ENCODE measurements at places on chromosomes 3 and 15.

- DNase-seq: no peak
These were observed 73.1 kb upstream of the COL8A1 start for GRCh38 chr3:99565331-99565730.

- no peak for DNase-seq
These were observed 71.9 kb downstream of the SYNM start for GRCh38 chr15:99176757-99177156.

GRCh38 chr3:126472277-126473006 is 3.2 kb downstream of the ZXDC start:
- DNase-seq: no peak

GRCh38 chr3:113648524-113648923 is 47.9 kb downstream of the USF3 start:
- no peak for DNase-seq

DNA sequence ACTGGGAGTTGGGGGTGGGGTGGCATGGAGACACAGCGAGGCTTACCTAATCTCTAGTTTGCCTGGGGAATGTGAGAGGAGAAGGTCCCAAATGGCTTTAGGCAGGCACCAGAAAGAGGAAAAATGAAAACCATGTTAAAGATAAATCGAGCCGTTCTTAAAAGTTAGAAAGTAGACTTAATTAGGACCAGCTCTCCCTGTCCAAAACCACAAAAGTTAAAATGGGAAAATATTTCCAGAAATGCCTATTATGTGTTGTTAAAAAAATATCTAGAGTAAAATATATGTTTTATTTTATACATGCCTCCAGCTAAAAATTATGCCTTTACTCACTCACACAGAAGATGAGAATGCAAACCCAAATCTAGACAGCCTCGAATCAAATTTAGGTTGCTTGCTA is 50.1 kb downstream of the LRTM1 start:
- DNase-seq: no peak

DNA sequence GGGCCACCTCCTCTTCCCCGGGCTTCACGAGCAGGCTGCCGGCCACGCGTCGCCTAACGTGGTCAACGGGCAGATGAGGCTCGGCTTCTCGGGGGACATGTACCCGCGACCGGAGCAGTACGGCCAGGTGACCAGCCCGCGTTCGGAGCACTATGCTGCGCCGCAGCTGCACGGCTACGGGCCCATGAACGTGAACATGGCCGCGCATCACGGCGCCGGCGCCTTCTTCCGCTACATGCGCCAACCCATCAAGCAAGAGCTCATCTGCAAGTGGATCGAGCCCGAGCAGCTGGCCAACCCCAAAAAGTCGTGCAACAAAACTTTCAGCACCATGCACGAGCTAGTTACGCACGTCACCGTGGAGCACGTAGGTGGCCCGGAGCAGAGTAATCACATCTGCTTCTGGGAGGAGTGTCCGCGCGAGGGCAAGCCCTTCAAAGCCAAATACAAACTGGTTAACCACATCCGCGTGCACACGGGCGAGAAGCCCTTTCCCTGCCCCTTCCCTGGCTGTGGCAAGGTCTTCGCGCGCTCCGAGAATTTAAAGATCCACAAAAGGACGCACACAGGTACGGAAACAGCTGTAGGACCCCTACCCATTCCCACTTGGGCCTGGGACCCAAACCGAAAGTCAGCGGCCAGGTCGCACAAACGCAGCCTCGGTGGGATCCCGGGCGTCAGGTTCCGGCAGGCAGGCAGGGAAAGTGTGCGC is 1.5 kb downstream of the ZIC1 start:
- DNase-seq: no peak

- DNase-seq: no peak
These were observed 44.5 kb downstream of the SLC24A1 start for GRCh38 chr15:65666257-65666656.

DNA sequence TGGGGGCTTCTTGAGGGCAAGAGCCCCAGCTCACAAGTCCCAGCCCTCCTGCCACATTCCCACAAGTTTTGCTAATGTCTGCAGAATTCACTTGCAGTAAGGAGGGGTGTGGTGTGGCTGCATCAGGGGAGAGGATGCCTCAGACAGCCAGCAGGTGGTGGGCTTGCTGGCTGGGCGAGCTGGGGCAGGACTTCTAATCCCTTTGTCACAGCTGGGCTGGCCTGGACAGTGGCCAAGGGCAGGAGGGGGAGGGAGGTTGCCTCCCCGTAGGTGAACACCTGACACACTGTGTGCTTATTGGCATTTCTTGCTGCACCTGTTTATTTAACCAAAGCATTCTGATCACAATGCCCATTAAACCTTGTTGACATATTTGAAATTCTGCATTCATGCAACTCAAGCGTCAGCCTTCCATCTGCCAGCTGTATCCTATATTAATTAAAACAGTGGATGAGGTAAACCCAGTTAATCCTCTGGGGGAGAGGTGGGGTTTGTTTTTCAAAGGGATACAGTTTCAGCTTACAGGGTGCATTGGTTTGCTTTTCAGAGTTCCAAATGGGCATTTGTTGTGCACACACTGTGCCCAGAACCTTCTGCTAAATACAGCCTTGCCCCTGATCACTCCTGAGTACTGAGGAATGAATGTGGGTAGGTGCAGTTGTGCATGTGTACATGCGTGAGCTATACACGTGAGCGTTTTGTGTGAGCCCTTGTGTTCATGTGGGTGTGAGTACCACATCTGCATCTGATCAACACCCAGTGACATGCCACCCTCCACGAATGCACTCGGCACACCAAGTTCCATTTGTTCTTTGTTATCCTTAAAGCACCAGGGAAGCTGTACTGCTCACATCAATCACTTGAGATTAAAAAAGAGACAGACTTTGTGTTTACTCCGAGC is 268.7 kb downstream of the XXYLT1 start:
- peak; percentile 40 for DNase-seq

- no peak for DNase-seq
These were observed 24.7 kb downstream of the TUSC7 start for GRCh38 chr3:116734243-116734642.

DNA sequence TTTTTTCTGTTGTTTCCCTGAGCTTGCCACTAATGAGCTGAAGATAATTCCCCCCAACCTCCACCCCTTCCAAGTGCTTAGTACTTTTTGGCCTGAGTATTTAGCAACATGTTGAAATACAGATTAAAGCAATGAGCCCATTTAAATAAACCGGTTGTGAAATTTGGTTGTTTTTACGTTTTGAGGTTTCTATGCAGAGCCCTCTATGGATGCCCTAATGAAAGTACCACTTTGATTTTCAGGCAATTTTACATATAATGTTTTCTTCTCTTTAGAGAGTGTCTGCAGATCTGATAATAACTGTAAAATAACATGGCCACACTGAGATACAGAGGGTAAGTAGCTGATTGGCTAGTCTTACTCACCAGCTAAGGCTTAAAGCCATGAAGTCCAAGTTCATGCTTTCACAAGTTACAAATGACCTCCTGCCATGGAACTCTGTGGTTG is 139.4 kb upstream of the SLC7A14 start:
- DNase-seq: no peak

DNA sequence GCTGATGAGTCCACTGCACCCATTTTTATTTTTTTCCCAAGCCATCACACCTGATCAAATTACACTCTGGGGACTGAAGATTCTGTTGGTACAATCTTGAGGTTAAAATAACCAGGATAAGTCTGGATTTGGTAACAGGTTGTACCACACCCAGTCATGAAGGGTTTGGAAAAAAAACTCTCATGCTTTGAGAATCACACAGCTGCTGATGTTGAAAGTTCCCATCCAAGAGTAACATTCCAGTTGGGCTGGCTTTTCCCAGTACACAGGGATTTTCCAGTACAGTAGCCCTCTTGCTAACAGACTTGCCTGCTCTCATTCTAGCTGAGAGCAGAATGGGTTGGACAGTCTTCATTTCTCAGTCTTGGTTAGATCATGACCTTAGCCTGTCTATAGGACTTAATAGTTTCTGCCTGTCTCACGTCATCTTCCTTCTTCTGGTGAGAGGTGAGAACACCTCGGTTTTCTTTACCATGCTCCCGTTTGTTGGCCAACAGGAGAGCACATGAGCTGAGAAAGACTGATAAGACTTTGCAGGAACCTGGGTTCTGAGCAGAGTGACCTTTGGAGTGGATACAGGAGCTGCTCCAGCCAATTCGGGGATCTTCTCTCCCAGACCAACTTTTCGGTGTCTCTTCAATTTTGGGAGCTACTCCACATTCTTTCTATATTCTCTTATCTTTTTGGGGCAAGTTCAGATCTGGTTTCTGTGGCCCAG is 300.1 kb upstream of the LYSMD4 start:
- no peak for DNase-seq

DNA sequence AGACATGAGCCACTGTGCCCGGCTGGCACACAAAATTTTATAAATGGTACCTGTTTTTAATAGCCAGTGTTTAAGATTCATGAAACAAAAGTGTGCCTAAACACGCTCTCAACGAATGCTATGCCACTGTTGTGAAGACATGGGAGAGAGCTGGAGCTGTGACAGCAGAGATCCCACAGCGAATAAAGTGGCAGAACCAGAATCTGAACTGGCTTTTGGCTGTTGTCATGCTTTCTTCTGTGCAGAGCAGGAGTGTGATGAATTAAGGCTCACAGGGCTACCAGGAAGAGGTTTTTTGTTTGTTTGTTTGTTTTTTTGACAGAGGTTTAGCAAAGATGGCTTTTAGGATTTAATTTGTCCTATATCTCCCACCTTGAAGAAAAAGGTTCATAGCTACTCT is 14.5 kb downstream of the PTPRG start:
- DNase-seq: no peak

GRCh38 chr3:67704322-67704721 is 49.9 kb upstream of the SUCLG2 start:
- DNase-seq: no peak

- DNase-seq: peak; percentile 33
These were observed 26.3 kb upstream of the MTHFS start for GRCh38 chr15:79923079-79923514.
